ENCODE measurements at places on chromosomes 1 and 21. TPM values are rescaled to one million over a fixed set of nuclear protein-coding genes. Genes with fewer than 3 reads are reported as not detected.
A peak's percentile ranks its signal among the peaks of the same experiment; 100 is the strongest.

GRCh38 chr1:224317383-224318045, 12.5 kb downstream of the NVL start:
- no peak for DNase-seq

DNA sequence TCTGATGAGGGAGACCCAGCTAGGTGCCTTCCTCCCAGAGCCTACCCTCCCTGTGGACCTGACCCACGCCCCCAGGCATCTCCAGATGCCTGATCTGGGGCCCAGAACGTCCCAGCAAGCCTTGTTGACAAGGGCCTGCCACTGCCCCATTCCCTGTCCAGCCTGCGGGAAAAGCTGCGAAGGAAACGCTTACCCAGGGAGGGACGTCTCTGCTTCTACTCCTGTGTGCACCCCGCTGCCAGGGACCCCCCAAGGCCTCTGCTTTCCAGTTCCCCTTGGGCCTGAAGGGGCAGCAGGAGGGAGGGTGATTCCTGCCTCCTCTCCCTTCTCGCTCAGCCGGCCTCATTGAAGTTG, 11.6 kb upstream of the CLSTN1 start:
- DNase-seq: no peak

TBX19 gene
- 0.17 TPM for total RNA-seq

RNPC3 gene
- total RNA-seq: 2.3 TPM

- no peak for DNase-seq
Measured at GRCh38 chr1:114756009-114756892, 1.5 kb downstream of the CSDE1 start.

DNA sequence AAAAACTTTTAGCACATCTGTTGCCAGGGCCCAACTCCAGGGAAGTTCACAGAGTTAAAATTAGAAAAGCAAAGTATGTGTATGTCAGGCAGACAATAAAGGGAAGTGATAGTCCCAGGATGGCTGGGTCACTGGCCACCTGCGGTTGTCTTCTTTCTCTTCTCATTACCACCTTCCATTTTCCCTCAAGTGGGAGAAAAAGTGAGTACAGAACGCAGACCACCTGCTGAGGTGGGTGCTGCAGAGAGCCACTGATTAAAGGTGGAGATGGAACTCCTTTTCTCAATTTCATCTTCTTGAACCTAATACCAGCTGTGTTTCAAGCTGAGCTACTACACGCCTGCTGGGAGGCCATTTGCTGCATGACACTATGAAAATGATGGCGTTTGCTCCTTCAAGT, 88.8 kb upstream of the PDE4B start:
- DNase-seq: no peak

DNA sequence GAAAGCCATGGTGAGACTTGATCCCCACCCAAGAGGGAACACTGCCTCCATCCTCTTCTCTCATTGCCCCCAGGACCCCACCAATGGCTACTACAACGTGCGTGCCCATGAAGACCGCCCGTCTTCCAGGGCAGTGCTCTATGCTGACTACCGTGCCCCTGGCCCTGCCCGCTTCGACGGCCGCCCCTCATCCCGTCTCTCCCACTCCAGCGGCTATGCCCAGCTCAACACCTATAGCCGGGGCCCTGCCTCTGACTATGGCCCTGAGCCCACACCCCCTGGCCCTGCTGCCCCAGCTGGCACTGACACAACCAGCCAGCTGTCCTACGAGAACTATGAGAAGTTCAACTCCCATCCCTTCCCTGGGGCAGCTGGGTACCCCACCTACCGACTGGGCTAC, 86.1 kb upstream of the CD1D start:
- no peak for DNase-seq

DNA sequence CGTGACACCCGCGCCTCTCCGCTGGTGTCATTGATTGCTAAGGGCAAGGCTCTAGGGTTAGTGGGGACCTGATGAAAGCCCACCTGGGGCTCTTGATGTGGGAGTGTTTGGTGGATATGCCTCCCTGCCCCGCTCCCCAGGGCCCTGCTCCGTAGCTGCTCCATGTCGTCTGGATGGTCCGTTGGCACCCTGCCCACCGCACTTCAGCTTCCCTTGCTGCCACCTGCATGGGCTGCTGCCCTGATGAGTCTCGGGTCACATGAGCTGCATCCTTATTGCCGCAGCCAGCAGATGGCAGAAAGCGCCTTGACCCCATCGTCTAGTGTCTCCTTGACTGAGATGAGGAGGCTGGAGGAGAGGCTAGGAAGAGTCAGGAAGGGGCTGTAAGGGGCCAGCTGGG, 439.4 kb downstream of the CAMTA1 start:
- peak; percentile 7 for DNase-seq

DNA sequence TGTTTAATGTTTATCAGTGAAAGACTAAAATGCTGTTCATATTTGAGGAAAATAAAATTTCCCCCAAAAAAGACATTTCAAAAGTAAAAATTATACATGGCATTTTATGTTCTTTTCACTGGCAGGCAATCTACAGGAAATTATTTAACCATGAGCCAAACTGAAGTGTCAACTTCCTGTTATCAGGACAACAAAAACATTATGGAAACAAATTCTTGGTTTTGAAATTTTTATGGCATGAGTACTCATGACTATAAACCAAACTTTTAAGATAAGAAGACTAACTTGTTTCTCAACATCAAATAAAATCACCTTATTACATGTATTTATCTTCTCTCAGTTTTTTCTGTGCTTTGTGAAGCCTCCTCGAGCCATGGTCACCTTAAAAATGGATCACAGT, 698.6 kb downstream of the LTN1 start:
- no peak for DNase-seq

GRCh38 chr21:35664683-35665082, 395.6 kb downstream of the SETD4 start:
- peak; percentile 70 for DNase-seq

SPRR1B gene
- total RNA-seq: not detected

DNA sequence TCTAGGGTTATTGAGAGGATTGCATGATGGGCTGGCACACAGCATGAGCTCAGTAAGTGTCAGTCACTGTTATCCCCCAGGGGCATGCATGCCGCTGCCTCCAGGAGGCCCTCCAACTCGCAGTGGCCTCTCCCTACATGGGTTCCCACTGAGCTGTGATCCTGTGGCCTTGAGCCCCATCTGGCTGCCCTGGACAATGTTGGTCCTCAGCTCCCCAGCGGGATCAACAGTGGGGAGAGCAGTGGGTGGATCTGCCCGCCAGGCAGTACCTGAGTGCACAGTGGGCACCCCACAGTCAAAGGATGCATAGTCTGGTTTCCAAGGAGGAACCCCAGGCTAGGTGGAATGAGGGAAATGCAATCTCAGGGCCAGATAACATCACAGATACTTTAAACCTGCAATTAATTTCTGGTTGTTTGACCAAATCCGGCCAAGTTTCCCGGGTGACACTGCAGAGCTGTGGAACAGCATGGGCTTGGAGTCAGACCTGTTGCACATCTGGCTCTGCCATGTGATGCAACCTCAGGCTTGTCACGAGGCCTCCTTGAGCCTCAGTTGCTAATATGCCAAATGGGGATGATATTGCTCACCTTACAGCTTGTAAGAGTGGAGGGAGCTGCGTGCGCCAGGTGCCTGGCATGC, 9.3 kb downstream of the PADI3 start:
- peak; percentile 40 for DNase-seq

- no peak for DNase-seq
Measured at GRCh38 chr1:2612591-2613365, 20.0 kb downstream of the MMEL1 start.

GRCh38 chr1:88204111-88204510, 480.0 kb upstream of the PKN2 start:
- DNase-seq: no peak

DNA sequence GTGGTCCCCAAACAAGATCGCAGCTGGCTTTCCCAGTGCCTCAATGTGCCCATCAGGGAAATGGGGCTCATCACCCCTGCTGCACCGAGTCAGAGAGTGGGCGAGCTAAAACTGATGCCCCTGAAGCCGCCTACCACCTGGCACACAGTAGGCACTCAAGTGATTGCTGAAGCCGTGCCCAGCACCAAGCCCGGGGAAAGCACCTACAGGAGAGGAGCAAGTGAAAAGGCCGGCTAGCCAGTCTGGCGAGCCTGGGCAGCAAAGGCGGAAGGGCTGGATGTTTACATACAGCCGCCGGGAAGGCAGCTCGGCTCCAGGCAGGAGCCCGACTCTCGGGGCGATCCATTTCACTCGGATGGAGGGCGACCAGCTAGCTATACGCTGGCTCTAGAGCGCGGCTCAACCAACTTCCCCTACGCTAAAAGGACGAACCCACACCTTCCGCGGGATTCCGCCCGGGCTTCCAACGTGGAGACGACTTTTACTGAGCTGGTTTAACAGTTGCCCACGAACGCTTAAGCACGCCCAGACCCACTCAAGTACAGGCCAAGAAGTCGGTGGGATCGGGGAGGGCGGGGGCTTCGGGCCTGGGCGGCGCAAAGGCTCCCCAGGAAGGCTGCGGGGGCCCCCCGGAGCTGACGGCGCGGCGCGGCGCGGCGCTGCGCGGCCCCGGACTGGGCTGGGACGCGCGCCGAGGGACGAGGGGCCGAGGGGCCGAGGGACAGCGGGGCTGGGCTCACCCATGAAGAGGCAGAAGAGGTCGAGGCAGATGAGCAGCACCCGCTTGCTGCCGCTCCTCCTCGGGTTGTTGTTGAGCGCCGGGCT, 1.0 kb downstream of the PLPP3 start:
- peak; percentile 29 for DNase-seq

DNA sequence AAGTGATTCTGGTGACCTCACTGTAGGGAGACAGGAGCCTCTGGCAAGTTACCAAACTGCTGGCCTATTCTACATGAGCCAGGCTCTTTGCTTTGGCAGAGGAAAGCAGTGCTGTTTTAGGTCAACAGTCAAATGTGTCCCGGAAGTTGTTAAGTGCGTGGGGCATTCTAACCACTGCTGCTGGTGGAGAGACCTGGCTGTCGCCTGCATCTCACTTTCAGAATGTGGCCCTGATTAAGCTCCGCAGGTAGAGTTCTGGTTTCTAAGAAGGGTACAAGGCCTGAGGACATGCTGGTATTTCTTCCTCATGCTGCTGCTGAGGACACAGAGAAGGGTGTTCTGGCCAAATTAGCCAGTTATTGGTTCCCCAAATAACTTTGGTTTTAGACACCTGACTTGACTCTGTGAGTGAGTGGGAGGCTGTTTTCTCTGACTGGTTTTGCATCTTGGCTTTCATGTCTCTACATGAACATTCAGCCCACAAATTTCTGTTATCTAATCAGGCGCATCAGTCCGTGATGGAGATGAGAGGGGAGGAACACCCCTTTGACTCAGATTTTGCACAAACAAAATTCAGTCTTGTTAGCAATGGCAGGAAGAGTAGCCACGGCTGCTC, 120.8 kb downstream of the LMO4 start:
- DNase-seq: no peak

DIO1 gene
- not detected for total RNA-seq

GRCh38 chr1:47797575-47797974, 199.6 kb downstream of the TRABD2B start:
- DNase-seq: no peak

GRCh38 chr1:182588500-182589396, at the start of gene RNASEL:
Gene RNASEL, minus strand, starts transcription at chr1:182589256. Its CDS starts 2,450 bp downstream, at chr1:182586806.
- DNase-seq: peak; percentile 69

DNA sequence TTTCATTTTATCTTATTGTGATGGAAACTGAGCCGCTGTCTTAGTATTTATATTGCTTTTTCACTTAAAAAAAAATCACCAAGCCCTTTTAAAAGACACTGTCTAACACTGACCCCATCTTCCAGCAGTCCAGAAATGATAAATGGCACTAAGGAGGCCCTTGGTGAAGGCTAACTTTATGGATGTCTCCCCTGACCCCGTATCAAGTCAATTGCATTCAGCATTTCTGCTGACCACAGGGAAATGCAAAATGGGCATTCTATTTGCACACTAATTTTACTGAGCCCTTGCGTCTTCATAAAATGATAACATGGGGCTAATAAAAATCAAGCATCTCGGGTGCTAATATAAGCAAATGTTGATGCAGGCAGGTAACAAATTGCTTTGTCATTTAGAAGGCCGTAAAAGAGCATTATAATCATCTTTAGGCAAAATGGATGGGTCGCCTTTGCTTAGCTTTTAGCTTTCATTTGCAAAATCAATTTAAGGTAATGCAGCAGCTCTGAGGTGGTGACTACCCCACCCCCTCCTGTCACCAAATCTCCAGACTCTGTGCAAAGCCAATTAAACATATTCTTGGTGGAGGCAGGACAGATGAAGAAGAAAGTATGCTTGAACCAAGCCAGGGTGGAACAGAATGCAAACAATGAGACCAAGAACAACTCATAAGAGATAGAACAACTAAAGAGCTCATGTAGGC, 110.8 kb downstream of the BEND5 start:
- DNase-seq: no peak

GRCh38 chr1:22096036-22096435, 43.5 kb downstream of the CDC42 start:
- no peak for DNase-seq

DNA sequence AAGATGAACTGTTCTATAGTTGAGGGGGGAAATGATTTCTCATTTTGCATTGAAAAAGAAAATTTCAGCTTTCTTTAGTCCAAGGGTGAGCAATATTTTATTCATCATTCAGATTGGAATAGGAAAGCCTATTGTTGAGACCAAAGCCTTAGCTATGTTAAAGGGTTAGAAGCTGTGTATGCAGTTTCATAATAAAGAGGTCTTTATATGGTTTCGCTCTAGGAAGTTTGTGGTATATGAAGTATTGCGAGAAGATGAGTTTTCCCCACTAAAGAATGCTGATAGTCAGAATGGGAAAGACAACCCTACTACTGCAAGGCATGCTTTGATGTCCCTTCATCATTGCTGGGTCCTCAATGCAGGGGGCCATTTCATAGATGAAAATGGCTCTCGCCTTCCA, 28.6 kb downstream of the UAP1 start:
- DNase-seq: no peak

DNA sequence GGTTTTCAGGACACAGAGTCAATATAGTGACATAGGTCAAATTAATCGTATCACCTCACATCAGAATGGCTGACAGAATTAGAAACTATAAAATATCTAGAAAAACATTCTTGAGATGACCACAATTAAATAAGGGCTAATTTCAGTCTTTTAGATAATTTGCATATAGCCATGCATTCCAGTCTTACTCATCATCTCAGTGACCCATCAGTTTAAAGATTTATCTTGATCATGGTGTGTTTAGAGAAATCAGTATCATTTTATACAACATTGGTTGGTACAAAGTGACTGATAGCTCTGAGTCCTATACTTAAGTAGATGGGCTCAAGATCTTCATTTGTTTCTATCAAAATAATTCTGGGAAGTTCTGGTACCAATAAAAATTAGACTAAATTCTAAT, 262.3 kb upstream of the SNX7 start:
- no peak for DNase-seq

GRCh38 chr1:234696148-234696576, 86.2 kb upstream of the IRF2BP2 start:
- DNase-seq: no peak

- DNase-seq: no peak
Measured at GRCh38 chr1:169779150-169779549, 15.6 kb downstream of the METTL18 start.

GBP4 gene
- 1.0 TPM for total RNA-seq

Measured in H4 (cell line).